Activated CD8-positive, alpha-beta memory T cell treated with anti-CD3 and anti-CD28 coated beads, Interleukin-2, amount 50 U/mL, for 48 hours (primary cell): ENCODE measurements at places on chromosomes 13 and 19.

GRCh38 chr19:33071887-33072286, 7.2 kb upstream of the RHPN2 start:
- no peak for DNase-seq

DNA sequence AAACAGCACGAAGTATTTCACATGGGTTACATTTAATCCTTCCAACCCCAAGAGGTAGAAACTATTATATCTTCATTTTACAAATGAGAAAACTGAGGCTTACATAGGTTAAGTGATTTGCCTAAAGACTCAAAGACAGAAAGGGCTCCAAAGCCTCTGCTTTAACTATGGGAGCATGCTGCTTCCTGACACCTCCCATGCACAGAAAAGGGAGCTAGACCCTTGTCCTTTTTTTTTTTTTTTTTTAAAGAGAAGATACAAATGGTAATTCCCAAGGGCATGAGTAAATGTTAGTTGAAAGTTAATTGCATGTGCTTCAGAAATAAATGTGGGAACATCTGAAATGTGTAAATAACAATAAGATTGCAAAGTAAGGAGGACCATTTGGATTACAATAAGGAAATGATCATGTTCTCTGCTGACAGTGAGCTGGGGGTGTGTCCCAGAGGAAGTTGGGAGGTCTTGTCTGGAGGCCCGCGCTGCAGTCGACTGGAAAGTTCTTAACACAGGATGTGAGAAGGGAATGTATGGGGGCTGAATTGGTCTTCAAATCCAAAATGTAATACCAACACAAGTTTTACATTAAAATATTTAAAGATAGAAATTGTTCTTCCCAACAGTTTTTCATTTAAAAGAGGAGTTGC, 500.3 kb downstream of the KLF12 start:
- DNase-seq: no peak

DNA sequence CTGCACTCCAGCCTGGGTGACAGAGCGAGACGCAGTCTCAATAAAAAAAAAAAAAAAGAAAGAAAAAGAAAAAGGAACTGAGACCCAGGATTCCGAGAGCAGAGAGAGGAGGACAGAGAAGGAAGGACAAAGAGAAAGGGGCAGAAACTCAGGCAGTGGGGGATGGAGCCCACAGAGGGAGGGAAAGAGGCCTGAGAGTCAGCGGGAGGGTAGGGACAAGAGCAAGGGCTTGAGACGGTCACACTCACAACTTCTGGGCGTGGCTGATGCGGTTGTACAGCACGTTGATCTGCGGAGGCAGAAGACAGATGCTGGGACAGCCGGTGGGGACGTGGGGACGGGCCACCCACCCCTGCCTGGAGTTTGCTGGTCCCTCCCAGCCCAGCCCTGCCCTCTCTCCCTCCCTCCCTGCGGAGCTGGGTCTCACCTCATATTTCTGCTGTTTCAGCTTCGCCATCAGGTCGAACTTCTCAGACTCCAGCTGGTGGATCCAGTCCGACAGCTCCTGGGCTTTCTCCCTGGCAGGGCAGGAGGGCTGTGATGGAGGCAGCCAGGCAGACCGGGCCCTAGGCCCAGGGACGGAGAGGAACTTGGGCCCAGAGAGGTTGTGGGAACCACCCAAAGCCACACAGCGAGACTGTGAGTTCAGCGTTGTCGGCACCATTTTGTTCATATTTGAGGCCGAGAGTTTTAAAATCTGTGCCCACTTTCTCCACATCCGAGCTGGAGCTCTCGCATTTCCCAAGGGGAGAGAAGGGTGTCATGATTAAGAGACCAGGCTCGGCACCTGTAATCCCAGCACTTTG, 15.2 kb downstream of the TNNT1 start:
- DNase-seq: no peak

- DNase-seq: no peak
Observed at GRCh38 chr13:113654175-113654560, 3.8 kb downstream of the ATP4B start.

GRCh38 chr19:41367848-41368301, 3.9 kb upstream of the B9D2 start:
- DNase-seq: no peak

- no peak for DNase-seq
Observed at GRCh38 chr19:32287086-32287485, 58.3 kb upstream of the ZNF507 start.
